Hematopoietic multipotent progenitor cell treated with erythropoietin and hydrocortisone succinate and interleukin-3 and kit ligand, for 6 days (in vitro differentiated cells): ENCODE measurements at places on chromosomes 1 and 21.

DNA sequence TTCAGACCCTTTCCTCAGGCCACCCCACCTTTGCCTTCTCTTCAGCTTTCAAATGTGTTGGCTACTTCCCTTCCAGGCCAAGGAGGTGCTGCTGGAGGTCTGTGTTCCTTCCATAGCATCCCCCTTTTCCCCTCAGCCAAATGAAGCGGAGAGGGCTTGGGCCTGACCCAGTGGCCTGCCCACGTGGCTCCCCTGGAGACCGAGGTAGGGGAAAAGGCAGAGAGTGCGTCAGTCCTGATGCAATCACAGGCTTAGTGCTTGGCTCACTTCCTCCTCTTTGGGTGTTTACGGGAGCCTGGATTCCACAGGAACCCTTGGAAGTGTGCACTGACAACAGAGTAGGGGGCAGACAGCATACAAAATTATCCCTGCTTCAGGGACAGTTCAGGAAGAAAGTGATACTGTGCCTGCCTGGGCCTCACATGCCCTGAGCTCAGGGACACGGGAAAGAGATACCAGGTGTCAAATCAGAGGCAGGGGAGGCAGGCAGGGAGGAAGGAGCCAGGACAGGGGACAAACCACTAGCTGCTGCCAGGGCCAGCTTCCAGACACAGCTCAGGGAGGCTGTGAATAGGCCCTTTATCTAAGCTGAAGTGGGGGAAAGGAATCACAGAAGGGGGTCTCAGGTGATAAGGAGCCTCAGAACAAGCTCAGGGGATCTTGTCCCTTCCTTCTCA is 16.6 kb upstream of the PTP4A2 start:
- DNase-seq = peak; percentile 57

- DNase-seq = peak; percentile 79
Observed at GRCh38 chr1:198664068-198664788, 25.4 kb downstream of the PTPRC start.

DNA sequence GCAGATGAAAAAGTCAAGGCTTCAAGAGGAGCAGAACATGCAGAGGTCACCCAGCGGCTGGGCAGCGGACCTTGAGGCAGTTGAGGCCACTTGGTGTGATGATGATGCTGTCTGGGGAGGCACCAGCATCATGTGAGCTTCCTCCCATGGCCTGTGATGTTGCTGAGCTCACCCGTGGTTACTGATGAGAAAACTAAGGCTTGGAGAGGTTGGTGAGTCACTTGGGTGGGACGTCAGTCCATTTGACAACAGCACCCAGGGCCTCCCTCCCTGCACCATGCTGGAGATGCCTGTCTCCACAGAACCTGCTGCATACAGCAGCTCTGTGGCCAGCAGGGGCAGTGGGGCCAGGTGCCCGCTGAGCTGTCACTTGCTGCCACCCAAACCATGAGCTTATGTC is 146.8 kb downstream of the NPHP4 start:
- DNase-seq = no peak

GRCh38 chr1:4271338-4271998 is 371.4 kb upstream of the C1orf174 start:
- no peak for DNase-seq

DNA sequence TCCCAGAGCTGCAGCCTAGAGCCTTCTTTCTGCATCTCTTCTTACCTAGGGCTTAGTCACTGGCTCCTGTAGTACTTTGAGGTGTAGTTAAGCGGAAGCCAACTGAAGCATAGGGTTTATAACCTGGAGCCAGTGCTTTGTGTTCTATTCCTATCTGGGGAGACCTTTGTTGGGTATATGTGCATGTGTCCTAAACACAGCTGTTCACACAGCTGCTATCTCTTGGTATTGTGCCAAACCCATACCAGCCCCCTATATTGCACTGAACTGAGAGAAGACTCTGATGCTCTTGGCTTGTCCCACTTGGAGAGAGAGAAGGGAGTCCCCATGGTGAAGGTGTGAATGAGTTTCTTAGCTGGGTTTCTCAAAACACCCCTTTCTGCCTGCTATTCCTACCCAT is 17.2 kb upstream of the NFASC start:
- no peak for DNase-seq

GRCh38 chr1:48019714-48020315 is 22.6 kb upstream of the TRABD2B start:
- no peak for DNase-seq

- DNase-seq = no peak
Observed at GRCh38 chr1:183998045-183998444, 39.5 kb downstream of the COLGALT2 start.

- no peak for DNase-seq
Observed at GRCh38 chr1:82319546-82319945, 518.8 kb downstream of the ADGRL2 start.

- DNase-seq = no peak
Observed at GRCh38 chr1:232697187-232697822, 67.4 kb upstream of the SIPA1L2 start.

GRCh38 chr1:92929461-92929860 is 31.8 kb downstream of the DIPK1A start:
- DNase-seq = no peak

- DNase-seq = peak; percentile 69
Observed at GRCh38 chr1:23118957-23119792, 49.5 kb downstream of the LUZP1 start.

- DNase-seq = no peak
Observed at GRCh38 chr21:38311765-38312164, 55.0 kb downstream of the KCNJ15 start.

DNA sequence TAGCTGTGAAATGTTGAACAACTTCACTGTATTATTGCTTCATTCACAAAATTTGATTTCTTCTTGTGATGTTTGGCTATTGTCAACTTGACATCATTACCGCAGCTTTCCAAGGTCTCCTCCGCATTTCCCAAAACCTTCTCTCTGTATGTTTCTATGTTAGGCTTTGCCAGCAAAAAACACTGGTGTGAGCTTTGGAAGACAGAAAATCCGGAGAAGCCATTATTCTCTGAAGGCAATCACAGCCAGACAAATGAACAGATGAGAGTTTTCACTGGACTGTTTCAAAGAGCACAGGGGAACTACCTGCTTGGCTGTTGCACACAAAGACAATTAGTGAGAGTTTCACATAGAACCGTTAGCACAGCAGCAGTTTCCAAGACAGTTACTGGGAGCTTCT is 609.6 kb downstream of the BRINP3 start:
- no peak for DNase-seq

DNA sequence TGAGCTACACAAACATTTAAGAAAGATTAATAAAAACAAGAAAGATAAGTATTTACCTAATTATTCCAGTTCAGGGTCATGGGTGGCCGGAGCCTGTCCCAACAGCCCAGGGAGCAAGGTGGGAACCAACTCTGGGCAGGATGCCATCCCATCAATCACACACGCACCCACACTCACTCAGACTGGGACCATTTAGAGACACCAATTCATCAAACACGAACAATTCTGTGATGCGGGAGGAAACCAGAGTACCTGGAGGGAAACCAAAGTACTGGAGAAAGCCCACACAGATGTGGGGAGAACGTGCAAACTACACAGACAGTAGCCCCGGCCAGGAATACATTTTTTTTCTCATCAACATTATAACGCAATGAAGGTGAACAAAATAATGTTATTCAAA is 16.2 kb downstream of the WASF2 start:
- DNase-seq = no peak

DNA sequence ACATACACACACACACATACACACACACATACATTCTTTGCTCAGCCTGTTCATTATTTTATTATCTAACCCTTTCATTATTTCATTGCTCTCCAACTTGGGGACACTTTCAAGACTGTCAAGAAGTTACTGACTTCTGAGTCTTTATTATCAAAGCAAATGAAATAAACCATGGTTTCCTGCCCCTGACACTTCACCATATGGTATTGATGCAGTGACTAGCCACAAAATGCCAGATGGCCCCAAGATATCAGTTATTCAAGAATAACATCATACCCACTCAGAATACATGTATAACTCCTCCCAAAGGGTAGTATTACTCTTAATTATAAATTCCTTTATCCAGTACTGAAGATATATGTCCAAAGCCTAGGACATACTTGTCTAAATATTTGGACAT is 197.3 kb downstream of the MRPL39 start:
- peak; percentile 56 for DNase-seq

GRCh38 chr1:8212580-8213031 is 105.3 kb upstream of the SLC45A1 start:
- DNase-seq = no peak

GRCh38 chr1:45542591-45542990 is 8.0 kb upstream of the AKR1A1 start:
- no peak for DNase-seq

- DNase-seq = no peak
Observed at GRCh38 chr1:53172426-53173128, 24.0 kb upstream of the CPT2 start.

DNA sequence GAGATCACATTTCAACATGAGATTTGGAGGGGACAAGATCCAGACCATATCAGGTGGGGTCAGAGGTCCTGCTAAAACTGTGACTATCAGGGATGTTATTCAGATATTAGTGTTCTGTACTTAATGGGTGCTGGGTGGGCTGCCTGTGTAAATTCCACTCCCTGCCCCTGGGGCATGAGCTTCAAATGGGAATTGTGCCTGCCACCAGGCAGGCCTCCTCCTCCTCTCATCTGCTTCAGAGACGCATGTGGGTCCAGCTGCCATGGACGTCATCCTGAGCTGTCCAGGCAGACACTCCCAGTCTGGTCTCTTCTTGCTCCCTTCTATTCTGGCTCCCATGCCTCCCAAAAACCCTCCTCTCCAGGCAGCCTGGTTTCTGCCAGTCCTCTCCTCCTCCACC is 10.4 kb downstream of the QSOX1 start:
- DNase-seq = no peak

DNA sequence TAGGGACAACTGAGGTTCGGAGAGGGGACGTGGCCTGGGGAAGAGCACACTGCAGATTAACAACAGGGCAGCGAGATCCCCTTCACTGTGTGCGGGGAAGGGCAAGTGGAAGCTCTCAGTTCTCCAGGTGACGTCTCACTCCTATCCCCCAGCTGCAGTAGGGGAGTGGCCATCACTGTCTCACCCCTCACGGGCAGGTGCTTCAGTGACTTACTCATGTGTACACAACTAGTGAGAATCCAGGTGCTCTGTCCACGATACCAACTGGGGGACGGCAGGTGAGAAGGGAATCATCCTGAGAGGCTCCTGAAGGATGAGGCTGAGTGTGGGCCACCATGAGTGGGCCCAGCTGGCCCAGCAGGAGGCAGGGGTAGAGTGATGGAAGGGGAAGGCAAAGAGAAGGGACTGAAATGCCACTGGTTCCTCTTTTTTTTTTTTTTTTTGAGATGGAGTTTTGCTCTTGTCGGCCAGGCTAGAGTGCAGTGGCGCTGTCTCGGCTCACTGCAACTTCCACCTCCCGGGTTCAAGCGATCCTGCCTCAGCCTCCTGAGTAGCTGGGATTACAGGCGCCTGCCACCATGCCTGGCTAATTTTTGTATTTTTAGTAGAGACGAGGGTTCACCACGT is 25.9 kb downstream of the RHBG start:
- peak; percentile 16 for DNase-seq
